ENCODE measurements at places on chromosomes 2 and 18.

DNA sequence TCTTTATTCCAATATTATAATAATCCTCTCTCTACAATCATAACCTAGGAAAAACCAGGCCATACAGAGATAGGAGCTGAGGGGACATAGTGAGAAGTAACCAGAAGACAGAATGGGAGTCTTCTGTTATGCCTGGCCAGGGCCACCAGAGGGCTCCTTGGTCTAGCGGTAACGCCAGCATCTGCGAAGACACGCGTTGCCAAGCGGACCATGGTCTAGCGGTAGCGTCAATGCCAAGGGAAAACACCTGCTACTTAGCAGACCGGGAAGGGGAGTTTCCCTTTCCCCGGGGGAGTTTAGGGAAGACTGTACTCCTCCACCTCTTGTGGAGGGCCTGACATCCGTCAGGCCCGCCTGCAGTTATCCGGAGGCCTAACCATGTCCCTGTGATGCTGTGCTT, 36.6 kb downstream of the ARL6IP6 start:
- DNase-seq = no peak

- no peak for DNase-seq
Measured at GRCh38 chr2:44731505-44731904, 210.0 kb upstream of the SIX3 start.

DNA sequence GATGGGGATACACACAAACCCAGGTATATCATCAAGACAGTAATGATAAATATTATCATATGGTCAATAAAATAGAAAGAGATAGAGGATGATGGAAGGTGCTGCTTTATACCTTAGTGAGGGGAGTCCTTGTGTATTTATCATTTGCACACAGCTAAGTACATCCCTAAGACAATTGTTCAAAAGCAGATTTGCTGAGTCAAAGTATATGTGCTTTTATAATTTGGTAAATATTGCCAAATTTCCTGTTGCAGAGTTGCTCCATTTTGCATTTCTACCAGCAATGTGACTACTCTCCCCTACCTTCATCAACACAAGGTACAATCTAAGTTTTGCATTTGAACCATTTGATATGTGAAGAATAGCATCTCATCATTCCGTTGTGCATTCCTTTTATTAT, 22.6 kb upstream of the PLEK start:
- DNase-seq = no peak

DNA sequence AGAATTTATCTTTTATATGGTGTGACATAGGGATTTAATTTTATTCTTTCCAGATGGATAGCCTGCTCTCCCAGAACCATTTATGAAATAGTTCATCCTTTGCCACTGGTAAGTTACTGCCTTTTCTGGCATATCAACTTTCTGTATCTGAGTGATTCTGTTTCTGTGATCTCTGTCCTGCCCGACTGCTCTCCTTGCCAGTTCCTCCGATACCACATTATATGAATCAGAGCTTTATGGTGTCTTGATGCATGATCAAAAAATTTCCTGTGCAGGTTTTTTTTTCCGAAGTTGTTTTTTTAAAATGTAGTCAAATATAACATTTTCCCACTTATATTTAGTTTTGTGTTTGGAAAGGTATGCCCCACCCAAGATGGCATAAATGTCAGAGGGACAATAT, 242.5 kb downstream of the CYP26B1 start:
- DNase-seq = no peak

DNA sequence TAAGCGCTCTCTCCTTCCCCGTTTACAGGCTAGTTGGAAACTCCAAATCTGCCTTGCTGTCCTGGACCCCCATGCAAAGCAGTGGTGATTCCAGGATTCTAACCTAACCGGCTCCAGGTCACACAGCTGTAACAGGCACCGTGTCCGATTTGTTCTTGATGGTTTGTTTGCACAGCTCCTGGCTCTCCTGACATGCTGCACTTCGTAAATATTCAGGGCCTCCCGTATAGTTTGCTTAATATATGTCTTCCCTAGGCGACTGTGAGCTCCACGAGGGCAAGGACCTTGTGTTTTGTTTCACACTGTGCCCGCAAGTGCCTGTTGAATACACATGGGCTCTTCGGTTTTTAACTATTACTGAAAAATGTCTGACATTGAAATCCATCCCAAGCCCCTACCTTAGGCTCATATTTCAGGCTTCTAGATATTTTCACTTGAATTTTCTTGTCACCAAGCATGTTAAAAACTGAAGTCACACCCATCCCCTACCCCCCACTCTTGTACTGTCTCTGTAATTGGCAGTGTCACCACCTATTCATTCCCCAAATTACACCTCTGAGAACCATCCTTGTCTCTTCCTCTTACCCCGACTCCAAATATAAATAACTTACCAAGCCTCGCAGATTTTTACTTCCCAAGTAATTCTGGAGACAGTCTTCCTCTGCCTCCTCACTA, 1.0 kb upstream of the PUM2 start:
- DNase-seq = no peak

DNA sequence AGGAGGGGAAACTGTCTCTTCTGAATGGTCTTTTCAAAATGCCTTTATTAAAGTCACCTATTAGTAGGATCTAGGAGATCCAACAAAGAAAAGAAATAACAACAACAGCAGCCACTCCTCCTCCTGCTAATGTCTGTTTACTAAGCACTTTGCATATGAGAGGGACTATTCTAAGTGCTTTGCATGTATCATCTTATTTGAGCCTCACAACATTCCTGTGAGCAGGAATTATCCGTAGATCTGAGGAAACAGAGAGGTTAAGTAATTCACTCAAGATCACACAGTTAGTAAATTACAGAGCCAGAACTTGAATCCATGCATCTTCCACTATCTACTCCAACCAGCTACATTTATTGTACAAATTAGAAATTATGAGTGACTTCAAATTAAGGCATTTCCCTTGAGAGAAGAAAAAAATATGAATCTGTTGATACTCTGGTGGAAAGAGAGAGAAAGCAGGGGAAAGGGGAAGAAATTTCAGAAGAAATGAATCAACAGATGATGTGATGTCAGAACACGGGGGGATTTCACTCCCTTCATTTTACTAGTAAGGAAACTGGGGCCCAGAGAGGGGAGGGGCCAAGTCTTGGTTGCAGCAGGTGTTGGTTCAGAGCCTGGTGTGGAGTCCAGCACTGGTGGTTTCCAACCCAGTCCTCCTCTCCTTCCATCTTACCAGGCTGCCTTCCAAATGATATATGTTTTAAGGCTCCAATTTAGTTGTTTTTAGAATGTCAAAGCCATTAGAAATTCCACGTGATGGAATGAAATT, 49.7 kb downstream of the TSN start:
- no peak for DNase-seq

GRCh38 chr2:240358080-240358479, 77.4 kb upstream of the GPC1 start:
- DNase-seq = no peak

- no peak for DNase-seq
Measured at GRCh38 chr18:1094409-1094808, 189.7 kb downstream of the ADCYAP1 start.

DNA sequence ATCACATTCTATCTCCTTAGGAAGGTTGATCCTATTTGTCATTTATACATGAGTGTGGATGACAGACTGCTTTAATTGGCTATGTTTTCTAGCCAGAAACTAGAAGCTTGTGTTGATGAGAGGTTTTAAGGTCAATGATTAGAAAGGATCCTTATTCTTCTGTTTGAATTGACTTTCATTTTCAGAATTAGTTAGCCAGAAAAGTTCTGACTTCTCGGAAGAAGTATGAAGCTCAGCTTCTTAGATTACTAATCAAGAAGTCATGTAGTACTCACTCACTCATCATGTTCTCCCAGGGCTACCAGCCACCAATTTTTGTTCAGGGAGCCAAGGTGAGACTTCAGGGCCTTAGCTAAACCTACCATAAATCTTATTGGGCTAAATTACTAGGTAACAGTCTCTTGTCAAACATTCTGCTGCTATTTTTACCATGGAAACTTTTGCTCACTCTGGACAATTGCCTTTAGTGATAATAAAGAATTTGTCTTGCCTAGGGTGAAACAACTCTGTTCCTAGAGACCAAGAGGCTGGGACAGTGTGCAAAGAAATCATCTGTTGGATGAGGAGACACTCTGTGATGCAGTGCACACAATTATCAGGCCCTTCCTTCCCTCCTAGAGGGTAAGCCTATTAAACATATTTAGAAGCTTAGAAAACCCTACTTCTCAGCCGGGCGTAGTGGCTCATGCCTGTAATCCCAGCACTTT, 111.6 kb upstream of the DNMT3A start:
- DNase-seq = no peak

- DNase-seq = no peak
Measured at GRCh38 chr2:25960920-25961319, 21.4 kb downstream of the KIF3C start.

- DNase-seq = no peak
Measured at GRCh38 chr2:178449700-178450523, 1.1 kb downstream of the PRKRA start.

DNA sequence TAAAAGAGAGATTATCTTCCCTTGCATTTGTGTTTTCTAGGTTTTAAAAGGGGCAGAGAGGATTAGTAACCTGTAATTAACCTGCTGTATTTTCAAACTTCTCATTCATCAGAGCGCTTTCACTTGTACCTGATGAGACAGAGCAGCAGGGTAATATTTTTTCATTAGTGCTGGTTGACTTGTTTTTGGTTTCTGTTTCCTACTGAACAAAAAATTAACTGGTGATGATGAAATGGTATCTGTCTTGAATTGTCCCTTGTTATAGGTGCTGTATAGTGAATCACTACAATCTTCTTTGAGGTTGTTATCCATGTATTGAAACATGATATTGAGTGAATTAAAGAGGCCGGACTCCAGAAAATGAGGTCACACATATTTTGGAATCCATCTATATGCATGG, 37.9 kb downstream of the CDH20 start:
- no peak for DNase-seq

DNA sequence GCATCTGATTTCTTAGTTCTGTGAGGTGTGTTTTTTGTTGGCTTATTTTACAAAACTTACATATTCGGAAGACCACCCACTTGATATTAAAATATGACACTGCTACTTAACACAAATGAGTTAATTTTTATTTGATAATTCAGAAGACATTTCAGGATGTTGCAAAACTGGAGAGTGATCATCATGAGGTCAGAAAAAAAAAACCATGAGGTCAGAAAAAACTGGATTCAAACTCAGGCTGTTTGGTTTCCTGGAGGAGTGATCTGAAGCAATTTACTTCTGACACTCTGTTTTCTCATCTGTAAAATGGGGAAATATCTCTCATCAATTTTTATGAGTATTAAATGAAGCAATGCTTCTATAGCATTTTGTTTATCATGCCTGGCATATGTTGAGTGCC, 1.8 kb upstream of the CCBE1 start:
- DNase-seq = no peak

DNA sequence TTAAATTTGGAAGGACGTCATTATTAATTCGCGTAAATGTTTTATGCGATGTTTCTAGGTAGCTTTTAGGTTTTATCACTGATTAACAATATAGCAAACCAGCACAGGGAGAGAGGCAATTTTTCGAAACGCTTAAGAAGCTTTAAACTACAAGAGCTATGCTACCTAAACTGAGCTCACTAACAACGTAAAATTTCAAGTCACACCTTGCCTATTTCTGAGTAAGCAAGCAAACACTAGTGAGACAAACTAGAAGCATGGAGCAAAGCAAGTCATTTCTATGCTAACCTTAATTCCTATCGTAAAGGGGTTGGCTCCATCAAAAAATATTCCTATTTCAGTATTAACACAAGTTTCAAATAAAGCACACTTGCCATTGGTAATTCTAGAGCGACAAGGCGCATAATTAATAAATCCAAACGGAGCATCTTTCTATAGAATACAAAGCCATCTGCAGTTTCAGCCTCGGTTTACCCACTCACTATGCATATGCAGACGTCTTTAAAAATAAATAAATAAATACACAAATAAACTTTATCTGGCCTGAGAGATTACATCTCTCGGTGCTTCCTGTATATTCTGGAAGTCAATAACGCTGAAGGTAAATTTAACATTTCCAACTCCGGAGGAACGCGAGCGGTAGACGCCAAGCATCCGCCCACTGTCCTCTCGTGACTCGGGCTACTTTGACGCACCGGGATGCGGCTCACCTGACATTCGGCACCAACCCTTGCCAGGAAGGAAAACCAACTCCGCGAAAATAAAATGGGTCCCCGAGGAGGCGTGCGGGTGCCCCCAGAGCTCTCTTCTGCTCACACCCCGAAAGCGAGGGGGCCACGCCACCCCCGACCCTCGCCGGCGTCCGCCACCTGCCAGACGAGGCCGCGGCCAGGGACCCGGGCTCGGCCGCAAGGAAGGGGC, 947 bp downstream of the ITSN2 start:
- DNase-seq = no peak

GRCh38 chr2:84115173-84115857, 343.8 kb downstream of the SUCLG1 start:
- DNase-seq = no peak

- no peak for DNase-seq
Measured at GRCh38 chr2:99960790-99961189, 181.6 kb downstream of the AFF3 start.

- DNase-seq = no peak
Measured at GRCh38 chr18:75358928-75359327, 68.6 kb downstream of the SMIM21 start.

DNA sequence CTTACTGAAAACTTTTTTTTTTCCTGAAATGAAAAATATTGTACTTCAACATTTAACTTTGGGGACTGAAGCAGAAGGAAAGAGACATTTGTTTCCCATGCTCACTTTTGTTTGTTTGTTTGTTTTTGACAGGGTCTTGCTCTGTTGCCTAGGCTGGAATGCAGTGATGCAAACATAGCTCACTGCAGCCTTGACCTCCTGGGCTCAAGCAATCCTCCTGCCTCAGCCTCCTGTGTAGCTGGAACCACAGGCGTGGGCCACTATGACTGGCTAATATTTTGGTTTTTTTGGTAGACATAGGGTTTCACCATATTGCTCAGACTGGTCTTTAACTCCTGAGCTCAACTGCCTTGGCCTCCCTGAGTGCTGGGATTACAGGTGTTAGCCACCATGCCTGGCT, 70.9 kb upstream of the SPTBN1 start:
- DNase-seq = no peak

GRCh38 chr2:201880579-201880978, 74.2 kb downstream of the CDK15 start:
- DNase-seq = no peak

DNA sequence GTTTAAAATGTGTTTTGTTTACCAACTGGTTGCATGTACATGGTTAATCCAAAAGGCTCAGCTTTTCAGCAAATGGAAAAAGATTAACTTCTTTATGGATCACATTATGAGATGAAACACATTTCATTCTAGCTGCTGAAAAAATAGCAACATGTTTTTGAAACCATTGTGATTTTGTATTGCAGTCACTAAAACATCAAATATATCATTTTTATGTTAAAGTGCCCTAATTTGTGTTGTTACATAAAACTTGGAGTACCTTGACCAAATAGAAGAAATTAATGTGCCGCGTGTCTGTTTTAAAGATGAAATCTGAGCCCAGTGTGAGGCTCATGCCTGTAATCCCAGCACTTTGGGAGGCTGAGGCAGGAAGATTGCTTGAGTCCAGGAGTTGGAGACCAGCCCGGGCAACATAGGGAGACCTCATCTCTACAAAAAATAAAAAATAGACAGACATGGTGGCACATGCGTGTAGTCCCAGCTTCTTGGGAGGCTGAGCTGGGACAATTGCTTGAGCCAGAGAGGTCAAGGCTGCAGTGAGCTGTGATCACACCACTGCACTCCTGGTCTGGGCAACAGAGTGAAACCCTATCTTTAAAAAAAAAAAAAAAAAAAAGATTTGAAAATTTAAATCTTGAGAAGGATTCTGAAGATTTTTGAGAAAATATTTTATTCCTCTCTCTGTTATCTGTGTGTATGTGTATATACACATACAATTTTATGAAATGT, 96.6 kb downstream of the FMNL2 start:
- no peak for DNase-seq
